ENCODE measurements at places on chromosomes 6 and 20. TPM values are rescaled to one million over a fixed set of nuclear protein-coding genes. Genes with fewer than 3 reads are reported as not detected.

RIPPLY2 gene
- total RNA-seq, result not detected

- no peak for DNase-seq
Measured at GRCh38 chr6:156683821-156684220, 93.4 kb upstream of the ARID1B start.

DNA sequence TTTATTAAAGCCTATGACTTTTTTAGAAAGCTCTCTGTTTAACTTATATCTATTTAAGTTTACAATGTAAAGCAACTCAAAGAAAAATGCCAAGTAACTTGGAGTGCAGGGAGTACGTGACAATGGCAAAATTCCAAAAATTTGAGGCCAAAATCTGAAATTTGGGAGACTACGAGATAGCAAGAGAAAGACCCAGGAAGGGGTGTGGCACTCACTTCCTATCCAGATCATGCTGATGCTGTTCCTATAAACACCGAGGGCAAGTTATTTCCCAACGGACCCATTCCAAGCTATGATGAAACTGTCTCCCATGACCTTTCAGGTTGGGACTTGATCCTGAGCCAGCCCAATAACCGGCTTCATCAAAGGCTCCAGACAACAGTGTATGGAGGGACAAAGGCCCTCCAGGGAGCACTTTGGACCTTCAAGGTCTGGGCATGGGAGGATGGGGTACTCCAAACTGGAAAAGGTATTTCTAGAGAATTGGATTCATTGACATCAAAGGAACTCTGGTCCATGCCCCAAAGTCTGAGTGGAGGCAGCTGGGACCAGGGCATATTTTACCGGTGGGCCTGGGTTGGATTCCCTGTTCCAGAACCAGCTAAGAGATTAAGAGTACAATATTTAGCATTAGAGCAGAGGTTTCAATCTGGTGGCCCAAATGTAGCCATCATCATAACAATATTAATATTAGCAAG is 15.7 kb upstream of the SLC13A3 start:
- DNase-seq, result peak; percentile 83

DNA sequence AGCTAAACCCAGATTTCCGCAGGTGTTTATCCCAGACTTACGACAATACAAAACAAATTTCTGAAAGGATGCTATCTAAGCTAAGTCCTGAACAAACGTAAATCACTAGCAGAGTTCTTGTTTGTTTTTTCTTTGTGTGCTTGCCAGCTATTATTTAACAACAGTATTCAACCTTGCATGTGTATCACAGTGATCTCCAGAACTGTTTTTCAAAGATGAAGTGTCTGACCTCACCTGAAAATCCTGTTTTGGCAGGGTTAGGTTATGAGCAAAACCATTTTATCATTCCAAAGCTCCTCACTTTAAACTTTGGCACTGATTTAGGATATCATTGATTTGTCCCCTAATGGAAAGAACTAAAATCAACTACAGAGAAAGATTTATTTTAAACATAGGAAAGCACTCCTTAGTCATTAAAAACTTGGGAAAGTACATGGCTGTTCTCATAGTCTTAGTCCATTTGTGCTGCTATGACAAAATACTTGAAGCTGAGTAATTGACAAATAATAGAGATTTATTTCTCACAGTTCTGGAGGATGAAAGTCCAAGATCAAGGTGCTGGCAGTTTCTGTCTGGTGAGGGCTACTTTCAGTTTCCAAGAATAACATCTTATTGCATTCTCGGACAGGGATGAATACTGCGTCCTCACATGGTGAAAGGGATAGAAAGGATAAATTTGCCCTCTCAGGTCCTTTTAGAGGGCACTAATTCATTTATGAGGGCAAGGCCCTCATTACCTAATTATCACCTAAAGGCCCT is 20.8 kb upstream of the BMP5 start:
- no peak for DNase-seq

GRCh38 chr6:4029687-4030086 is 49.2 kb downstream of the FAM217A start:
- DNase-seq, result no peak

GRCh38 chr6:107670792-107671199 is 153.3 kb downstream of the SCML4 start:
- DNase-seq, result peak; percentile 49

GRCh38 chr20:59782986-59783640 is 150.3 kb downstream of the SYCP2 start:
- peak; percentile 46 for DNase-seq

DNA sequence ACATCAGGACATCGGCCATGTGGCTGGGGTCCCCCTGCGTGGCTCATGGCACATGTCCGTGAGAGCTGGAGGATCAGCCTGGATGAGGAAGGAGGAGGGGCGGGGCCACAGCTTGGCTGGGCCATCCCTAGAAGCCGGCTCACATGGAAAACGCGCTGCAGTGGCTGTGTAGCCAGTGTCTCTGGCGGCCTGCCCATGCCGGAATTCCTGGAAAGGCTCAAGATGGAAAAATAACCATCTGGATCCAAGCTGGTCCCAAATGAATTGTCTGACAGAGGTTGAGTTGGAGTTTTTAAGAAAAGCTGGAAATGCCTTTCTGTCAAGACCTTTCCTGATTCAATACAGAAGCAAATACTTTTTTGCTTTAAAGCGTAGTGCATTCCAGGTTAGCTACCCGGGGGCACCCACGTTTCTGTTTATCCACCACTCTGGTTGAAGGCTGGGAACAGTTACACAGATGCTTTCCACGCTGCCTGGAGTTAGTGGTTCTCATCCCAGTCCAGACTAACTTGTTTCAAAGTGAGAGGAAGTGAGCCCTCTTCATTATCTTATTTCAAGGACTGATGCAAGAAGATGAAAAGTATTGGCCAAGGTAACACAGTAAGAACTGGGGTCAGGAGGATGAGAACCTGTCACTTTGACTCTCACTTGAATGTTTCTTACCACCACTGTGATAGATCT is 99.0 kb downstream of the GMPR start:
- DNase-seq, result peak; percentile 70

FOXQ1 gene
- total RNA-seq, result 0.35 TPM

- no peak for DNase-seq
Measured at GRCh38 chr6:159398633-159399032, 229.4 kb downstream of the FNDC1 start.

DNA sequence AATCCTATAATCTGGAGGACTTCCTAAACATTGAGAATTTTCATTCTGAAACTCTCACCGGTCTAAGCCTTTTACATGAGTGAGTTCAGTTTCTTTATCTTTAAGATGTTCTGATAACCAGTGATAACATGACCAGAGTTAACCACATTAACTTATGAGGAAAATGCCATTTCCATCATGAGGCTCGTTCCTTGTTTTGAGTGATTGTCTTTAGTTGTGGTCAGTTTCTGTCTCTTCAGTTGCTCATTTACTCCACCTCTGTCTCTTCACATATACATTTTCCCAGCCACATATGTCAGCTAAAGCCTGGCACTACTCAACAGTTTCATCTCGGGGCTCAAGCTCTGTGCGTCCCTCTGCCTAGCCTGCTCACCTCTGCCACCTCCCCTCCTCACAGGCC is 70.4 kb downstream of the JAG1 start:
- no peak for DNase-seq

GRCh38 chr6:39812496-39812852 is 20.3 kb downstream of the DAAM2 start:
- no peak for DNase-seq

DNA sequence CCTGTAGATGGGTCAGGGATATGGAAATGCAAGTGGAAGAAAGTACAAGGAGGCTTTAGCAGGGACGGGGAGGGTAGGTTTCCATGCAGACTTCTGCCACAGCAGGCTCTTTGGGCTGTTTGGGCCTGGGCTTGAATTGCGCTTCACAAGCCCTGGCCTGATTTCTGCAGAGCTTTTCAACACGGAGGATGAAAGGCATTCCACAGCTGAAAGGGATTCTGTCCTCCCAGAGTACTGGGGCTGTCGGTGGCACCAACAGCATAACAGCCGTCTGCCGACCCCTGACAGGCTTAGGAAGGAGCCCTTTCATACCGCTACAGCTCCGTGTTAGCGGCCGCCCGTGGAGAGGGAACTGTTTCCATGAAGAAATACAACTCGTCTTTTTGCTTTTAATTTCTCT is 22.9 kb upstream of the TBC1D7 start:
- DNase-seq, result no peak

DNA sequence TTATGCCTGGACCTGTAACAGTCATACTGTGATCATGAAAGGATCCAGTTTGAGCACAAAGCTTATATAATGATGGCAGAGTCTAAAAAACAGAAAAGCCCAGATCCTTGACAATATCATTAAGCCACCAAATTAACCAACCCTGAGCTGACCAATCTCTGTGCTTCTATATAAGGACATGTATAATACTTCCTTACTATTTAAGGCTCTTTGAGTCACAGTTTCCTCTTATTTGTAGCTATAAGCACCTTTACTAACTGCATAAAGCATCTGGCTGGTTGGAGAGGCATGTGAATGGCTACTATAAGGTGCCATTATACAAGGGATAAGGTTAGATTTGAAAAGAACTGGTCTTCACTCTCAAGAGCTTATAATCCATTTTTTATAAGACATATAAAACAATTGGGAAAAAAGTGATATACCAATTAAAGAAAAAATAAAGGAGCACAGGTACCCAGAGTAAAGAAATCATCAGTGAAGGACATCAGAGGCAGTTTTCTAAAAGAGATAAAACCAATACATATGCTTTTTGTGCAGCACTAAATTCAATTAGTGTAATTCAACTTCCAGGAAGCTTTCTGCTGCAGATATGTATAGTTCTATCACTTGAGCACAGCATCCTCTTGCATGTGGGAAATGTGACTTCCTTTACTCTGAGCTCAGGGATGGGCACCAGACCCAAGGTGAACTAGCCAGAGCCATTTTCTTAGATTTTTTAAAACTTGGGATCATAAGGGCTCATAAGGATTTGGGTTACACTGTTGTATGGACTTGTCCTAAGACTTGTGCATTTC is 121.0 kb downstream of the BTBD9 start:
- DNase-seq, result no peak

GRCh38 chr6:123526128-123526527 is 110.6 kb downstream of the TRDN start:
- DNase-seq, result no peak

RBBP8NL gene
- total RNA-seq, result not detected

DNA sequence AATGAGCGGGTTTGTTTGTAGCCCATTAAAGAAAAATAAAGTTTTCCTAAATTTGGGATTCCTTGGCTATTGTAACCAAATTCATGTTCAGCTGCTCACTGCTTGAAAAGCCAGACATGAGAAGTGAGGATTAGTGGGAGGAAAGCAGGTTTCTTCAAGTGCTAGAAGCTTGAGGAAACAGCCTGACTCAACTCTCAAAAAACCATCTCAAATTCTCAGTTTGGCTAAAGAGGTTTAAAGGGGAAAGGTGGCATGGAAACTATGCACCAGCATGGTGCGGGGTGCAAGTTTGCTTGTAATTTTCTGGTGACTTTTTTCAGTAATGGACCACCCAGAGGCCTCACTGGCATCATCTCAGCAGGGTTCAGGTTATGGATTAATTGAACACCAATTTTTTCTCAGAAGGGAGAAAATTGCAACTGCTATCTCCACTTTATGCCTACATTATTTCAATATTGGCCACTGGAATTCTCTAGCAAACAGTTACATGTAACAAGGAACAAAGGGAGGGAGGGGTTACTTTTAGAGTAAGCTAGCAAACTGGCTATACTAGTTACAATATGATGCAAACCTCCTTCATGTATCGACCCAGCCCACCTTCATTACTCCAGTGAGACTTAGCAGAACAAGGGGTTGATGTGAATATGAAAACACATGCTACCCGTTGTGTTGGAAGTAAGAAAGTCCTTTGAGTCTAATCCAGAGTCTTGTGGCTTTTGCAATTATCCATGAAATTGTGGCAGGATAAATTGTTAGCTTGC is 85.0 kb upstream of the IFNGR1 start:
- DNase-seq, result no peak

CDH22 gene
- total RNA-seq, result 0.08 TPM

DNA sequence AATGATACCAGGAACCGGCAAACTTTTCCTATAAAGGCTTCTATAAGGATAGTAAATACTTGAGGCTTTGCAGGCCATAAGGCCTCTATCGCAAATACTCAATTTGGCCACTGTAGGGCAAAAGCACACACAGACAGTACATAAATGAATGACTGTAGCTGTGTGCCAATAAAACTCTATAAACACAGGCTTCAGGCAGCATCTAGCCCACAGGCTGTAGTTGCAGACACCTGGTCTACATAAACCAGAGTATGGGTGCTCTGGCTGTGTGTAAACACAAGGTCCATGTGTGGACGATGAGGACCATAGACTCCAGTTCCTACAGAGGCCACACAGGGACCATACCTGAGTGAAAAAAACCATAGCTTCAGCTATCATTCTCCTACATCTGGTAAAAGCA is 52.2 kb downstream of the ZMYND8 start:
- DNase-seq, result no peak

SNAI1 gene
- total RNA-seq, result 0.75 TPM

DNA sequence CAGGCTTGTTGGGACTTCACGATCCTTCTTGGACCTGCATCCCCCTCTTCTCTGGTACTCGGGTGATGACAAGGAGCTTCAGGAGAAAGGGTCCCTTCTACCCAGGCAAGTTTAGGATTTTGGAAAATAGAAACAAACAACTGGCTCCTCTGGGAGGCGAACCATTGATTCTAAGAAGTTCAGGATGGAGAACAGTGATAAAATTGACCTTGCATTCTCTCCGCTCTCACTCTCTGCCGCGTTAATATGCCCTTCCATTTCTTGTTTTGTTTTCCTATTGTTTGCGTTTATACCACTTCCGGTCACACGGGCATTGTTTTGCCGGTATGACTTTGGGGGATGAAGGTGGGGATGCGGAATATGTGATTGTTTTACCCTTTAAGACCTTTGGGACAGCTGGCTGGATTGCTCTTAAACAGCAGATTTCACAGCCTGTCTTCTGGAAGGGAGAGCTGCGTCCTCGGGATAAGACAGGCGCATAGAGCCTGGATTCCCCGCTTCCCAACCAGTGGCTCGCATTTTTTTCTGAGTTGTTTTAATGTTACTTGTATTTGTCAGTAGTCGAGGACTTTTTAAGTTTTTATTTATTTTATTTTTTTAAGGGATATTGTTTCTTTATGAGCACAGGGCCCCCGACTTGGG is 144.3 kb upstream of the ZNF184 start:
- no peak for DNase-seq

SMPDL3A gene
- 29.3 TPM for total RNA-seq
